EL (cell line): ENCODE measurements at places on chromosomes 7 and 10.

DNA sequence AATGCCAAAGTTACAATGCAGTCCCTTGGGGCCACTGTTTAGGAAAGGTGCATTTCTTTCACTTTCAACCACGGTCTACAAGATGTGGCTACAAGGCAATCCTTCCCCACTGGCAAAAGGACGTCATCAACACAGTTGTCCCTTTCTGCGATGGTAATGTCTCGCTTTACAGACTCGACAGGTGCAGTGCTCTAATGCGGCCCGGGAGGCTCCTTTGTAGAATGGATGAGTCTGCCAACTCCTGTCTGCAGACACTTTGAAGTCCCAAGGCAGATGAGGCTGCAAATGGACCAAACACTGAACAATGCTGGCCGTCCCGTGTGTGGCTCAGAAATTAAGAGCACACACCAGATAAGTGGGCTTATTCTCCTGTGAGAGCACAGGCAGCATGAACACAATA, 133.7 kb downstream of the PIP4K2A start:
- no peak for DNase-seq

DNA sequence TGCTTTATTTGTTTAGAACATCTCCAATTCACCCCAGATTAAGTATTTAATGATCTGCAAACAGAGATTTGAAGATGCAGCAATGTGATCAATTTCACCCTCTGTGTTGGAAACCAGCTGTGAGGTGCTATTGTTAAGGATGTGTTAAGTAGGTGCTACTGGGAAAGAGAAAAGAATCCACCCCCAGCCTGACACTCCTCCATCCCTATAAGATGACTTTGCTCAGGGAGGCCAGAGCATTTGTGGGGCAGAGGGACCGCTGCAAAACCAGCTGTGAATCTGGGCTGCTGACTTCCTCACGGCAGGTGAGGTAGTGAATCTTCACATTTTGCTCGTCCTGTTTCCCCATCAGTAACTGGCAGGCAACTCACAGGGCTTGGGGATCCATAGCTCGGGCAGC, 297.5 kb downstream of the GFRA1 start:
- no peak for DNase-seq

DNA sequence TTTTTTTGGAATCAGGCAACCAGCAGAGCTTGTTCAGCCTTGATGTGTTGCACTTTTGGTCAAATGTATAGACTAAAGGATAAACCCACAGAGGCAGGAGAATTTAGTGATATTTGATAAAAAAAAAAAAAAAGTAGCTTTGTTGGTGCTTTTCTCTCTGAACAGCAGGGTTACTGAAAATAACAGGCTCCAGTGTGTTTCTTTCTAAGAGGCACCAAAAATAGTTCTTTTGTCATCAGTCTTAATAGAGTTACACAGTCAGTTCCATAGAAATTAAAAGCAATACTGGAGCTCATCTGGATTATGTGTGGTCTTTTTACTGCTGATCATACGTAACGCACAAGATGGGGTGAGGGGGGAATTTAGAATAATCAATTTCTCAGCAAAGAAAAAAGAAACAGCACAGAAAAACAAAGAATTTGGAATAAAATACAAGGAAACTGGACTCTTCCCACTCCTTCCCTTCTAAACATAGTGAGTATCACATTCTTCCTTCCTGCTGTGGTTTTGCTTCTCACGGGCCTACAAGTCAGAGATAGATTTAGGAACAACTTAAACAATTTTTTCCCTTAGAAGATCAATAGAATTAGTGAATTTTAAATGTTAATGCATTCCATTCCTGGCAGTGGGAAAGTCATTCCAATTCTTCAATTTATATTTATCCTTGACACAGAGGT, 178.8 kb upstream of the AKR1E2 start:
- DNase-seq = no peak

GRCh38 chr10:104579136-104579535, 62.0 kb upstream of the SORCS3 start:
- no peak for DNase-seq

GRCh38 chr10:109866168-109866994, 56.9 kb downstream of the XPNPEP1 start:
- peak; percentile 16 for DNase-seq

DNA sequence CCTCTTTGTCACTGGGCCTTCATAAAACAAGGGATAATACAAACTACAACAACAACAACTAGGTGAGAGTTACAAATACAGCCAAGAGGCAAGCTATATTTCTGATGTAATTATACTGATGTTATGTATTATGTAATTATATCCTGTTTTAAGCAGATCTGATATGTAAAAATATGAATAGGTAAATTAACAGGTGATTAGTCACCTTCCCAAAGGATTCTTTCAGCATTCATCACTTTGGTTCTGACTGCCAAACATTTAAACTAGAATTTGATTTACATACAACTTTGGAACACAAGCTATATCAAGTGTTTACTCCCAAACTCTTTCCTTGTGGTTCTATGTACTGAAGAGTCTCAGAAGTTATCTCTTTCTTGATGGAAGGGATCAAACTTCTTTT, 53.7 kb downstream of the BEND7 start:
- no peak for DNase-seq

GRCh38 chr10:101293007-101293723, 60.8 kb upstream of the BTRC start:
- no peak for DNase-seq

DNA sequence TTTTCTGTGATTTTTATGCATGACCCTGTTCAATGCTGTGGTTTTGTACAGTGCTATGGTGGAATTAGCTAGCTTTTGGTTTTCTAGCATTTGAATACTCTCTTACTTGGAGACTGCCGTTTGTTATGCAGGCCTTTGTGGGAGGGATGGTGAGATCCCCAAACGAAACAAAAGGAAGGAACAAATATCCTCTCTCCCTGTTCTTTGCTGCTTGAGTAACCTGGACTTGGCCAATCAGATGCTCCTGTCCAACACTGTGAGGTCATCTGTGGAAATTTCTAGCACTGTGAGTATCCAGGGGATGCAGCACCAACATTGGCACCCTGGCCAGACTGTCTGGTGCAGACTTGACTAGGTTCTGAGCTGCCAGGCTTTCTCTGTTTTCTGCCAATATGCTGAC, 314.4 kb downstream of the ANKRD30A start:
- no peak for DNase-seq

- no peak for DNase-seq
Observed at GRCh38 chr7:150358988-150359621, 9.5 kb upstream of the REPIN1 start.

GRCh38 chr7:44460325-44460724, 30.1 kb downstream of the NUDCD3 start:
- no peak for DNase-seq

DNA sequence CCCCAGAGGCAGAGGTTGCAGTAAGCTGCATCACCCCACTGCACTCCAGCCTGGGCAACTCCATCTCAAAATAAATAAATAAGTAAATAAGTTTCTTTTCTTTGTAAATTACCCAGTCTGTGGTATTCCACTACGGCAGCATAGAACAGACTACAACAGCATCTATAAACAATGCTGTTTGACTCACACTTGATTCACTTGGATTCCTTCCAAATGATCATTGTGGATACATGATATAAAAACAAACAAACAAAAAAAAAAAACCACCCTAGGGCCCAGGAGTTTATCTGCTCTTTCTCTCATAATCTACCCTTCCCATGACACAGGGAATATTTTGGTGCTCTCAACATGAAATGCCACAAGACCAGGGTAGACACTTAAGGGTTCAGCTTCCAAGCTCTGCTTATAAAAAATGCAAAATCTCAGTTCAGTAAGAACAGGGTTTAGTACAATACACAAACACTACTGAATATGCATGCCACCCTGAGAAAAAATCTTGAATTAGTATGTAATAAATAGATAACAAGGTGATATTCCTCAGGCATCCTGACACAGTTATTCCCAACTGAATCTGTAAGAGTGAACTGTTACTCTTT, 200.9 kb downstream of the FAM107B start:
- peak; percentile 60 for DNase-seq

GRCh38 chr10:120039046-120039445, 146.5 kb downstream of the SEC23IP start:
- no peak for DNase-seq

- DNase-seq = no peak
Observed at GRCh38 chr10:48710647-48711275, 26.1 kb downstream of the WDFY4 start.

GRCh38 chr7:25855854-25856782, 295.9 kb upstream of the NFE2L3 start:
- DNase-seq = no peak

GRCh38 chr10:129131457-129132132, 335.4 kb upstream of the MGMT start:
- DNase-seq = no peak

GRCh38 chr10:93873420-93874115, 20.2 kb upstream of the SLC35G1 start:
- DNase-seq = peak; percentile 51

DNA sequence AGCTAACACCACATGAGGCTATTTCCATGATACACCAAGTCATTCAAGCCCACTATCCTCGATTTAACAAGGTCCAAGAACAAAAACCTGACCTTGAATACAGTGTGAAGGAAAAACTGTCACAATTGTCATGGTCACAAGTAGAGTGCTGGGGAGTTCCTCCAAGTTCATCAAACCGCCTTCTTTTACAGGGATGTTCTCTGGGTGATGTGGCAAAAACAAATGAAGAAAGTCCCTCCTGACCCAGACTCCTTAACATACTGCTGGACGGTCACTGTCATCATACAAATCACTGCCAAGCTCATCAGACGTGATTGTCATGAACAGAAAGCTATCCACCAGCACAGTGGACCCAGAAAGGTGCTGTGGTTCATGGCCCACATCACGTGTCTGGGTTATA, 28.9 kb downstream of the HIPK2 start:
- no peak for DNase-seq

GRCh38 chr7:19224951-19225350, 79.7 kb upstream of the FERD3L start:
- no peak for DNase-seq

DNA sequence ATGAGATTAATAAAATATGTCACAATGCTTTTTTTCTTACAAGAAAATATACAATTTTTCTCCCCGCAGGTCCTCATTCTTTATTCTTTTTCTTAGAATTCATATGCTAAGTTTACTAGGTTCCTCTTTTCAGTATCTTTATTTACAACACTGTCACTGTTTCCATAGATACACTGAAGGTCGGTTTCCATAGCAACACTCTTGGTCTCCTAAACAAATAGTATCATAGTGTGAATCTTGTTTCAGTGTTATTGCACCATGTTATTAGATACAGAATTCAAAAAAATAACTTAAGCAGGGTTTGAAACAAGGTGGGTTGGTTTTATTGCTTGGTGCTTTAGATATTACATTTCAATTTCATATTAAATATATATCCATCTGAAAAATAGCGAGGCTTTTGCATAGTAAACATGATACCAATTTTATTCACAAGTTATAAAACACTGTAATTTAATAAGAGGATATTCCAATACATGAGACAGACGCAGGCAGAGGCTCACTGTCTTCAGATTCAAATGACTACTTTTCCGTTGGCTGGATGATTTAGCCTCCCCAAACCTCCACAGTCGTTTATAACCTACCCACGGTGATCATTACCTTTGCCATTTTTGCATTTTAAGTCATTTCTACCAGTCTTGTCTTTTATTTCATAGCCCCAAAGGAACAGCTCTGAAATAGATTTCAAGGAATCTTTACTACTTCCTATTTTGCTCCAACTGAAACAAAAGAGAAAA, 88.9 kb upstream of the KLF6 start:
- DNase-seq = peak; percentile 24

DNA sequence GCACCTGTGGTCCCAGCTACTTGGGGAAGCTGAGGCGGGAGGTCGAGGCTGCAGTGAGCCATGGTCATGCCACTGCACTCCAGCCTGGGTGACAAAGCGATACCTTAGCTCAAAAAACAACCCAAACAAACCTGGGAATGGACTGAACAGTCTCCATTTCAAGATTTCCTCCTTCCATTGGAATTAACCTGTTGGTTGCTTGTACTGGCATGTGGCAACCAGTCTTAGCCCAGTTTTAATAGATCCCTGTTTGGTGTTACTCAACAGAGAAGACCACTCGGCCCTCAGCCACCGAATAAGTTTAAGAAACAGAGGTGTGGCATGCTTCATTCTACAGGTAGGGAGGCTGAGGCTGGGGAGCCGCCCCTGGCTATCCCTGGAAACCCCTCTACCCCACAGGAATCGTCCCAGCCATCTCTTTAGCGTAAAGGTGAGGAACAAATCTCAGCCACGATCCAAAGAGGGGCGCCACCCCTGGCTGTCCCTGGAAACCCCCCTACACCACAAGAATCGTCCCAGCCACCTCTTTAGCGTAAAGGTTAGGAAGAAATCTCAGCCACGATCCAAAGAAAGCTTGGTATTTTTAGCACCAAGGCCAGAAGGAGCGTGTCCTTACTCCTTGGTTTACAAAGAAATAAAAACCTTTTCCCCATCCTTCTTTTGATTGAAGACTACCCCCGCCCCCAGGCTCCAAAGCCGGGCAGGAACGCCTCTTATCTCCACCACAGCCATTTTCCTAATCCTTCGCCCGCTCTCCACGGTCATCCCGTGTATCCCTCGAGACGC, 861 bp upstream of the TSPAN14 start:
- no peak for DNase-seq

DNA sequence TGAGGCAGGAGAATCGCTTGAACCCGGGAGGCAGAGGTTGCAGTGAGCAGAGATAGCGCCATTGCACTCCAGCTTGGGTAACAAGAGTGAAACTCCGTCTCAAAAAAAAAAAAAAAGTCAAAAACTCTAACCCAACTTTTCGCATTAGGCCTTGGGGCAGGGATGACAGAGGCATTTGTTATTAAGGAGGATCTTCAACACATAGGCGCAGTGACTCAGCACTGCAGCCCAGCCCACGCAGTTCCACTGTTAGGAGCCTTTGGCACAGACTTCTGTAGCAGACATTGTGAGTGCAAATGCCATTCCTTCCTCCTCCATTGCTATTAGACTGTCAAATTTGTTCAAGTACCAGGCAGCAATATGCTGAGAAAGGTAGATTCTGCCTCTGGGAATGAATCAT, 43.1 kb upstream of the KLHL7 start:
- DNase-seq = peak; percentile 85

- no peak for DNase-seq
Observed at GRCh38 chr7:1546274-1546908, 9.6 kb downstream of the TMEM184A start.

DNA sequence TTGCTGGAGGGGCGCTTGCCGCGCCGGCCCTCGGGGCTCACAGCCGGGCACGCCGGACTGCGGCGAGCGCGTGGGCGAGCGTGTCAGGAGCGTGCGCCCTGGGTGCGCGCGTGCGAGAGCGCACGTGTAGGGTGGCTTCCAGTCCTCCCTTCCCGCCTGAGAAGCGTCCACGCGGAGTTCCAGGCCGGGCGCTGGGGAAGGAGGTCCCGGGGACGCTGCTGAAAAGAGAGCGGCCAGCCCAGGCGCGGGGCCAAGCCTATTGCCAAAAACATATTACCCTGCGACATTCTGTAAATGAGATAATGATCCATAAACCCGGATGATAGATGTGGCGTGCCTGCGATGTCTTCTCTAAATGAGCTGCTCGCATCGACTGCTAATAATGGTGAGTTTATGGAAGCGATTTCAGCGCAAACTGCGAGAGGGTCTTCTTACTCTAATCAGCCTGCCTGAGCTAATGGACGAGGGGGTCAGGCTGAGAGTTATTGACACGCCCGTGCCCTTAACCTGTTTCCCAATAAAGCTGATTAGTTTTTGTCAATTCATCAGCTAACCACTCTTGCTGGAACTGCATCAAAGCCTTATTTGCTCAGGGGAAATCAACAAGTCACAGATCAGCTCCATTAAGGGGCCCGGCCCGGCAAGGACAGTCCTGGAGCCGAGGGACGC, 8.0 kb upstream of the MNX1 start:
- no peak for DNase-seq

- no peak for DNase-seq
Observed at GRCh38 chr7:21773326-21773725, 172.4 kb downstream of the CDCA7L start.

- DNase-seq = no peak
Observed at GRCh38 chr10:7308826-7309225, 102.0 kb downstream of the SFMBT2 start.
